ENCODE measurements at places on chromosomes 5 and 9.
A peak's percentile ranks its signal among the peaks of the same experiment; 100 is the strongest.

GRCh38 chr5:165360366-165360765, 1854.9 kb downstream of the MAT2B start:
- no peak for DNase-seq

GRCh38 chr5:143892271-143892670, 80.3 kb downstream of the HMHB1 start:
- DNase-seq, result no peak

DNA sequence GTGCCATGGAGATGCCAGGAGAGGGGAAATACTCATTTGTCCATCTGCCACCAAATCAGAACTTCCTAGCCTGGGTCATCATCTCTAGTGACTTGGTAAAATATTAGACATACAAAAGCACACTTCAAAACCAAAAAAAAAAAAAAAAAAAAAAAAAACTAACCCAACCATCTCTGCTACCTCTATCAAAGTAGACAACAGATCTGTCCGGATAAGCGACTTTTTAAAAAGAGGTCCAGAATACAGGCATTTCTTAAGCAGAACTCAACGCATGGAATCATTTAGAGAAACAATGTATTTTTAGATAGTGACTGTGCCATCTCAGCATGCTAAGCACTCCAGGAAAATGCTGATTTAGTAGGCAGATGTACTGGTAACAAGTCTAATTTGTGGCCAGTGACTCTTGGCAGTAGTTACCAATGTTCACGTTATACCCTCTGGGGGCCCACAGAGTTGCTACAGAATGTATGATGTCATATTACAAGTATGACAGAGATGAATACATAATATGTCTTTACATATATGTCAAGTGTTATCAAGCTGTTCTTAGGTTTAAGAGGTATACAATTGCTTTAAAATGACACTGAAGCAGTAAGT, 107.8 kb downstream of the SMIM23 start:
- DNase-seq, result no peak

DNA sequence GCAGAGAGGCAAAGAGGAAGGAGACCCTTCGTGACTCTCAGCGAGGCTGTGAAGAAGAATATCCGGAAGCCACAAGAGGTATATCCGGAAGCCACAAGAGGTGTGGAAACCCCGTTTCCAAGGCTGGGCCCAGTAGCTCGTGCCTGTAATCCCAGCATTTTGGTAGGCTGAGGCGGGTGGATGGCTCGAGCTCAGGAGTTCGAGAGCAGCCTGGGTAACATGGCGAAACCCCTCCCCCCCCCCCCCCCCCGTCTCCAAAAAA, 612 bp upstream of the BBLN start:
- DNase-seq, result peak; percentile 68

GRCh38 chr5:159419576-159419975, 89.3 kb upstream of the IL12B start:
- no peak for DNase-seq

- no peak for DNase-seq
Measured at GRCh38 chr9:114156657-114157421, 1.5 kb downstream of the COL27A1 start.

DNA sequence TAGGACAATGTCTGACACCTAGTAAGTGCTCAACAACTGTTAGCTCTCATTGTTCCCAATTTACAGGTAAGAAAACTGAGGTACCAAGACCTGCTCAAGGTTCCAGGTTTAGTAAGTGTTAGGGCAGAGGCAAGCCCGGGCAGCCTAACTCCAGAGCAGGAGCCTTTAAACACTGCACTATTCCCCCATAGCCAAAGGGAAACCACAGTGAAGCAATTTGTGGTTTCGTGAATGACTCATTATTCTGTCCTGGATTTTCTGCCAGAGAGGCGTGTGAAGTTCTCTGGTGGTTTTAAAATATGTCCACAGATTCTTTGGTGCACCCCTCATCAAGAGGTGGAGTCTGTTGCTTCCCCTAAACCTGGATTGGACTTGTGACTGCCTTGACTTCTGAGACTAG, 1.0 kb upstream of the MCC start:
- DNase-seq, result peak; percentile 37

- DNase-seq, result no peak
Measured at GRCh38 chr9:12790001-12790400, 15.2 kb downstream of the LURAP1L start.

- no peak for DNase-seq
Measured at GRCh38 chr9:73158723-73159122, 7.1 kb downstream of the ANXA1 start.

DNA sequence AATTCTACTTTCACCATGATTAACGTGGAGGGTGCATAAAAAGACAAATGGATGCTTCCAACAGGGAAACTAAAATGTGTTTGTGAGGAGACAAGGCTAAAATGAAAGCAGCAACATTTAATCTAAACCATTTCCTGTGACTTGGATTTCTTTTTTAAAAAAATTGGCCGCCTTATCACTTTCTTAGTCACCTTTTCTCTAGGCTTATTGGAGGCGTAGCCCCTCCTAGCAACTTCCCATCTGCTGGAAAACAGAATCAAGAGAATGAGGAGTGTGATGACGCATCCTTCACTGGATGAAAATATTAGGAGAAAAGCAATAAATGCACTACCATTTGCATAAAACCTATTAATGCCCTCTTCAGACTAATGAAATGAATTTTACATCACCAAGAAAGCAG, 791 bp upstream of the GPR150 start:
- no peak for DNase-seq

DNA sequence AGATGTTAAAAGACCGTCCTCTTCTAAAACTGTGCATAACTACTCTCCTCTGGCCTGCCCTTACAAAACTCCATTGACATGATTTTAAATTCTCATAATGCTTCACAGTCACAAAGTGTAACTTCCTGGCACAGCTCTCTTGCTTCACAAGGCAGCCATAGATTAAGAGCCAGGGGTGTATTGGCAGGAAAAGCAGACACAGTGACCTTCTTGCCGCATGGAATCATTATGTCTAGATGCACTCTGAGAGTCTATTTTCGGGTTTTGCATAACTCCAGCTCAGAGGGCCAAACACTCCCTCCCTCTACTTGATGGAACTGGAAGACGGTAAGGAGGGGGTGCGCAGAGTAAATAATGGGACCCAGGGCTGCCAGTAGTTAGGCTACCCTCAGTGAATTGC, 110.1 kb downstream of the MARCHF3 start:
- DNase-seq, result no peak
